Activated CD8-positive, alpha-beta memory T cell treated with anti-CD3 and anti-CD28 coated beads for 48 hours (primary cell): ENCODE measurements at places on chromosomes 12 and 14.

- DNase-seq, result no peak
These were observed 103.0 kb upstream of the RAP1B start for GRCh38 chr12:68507657-68508056.

- no peak for DNase-seq
These were observed 209.8 kb downstream of the BCL11B start for GRCh38 chr14:99062216-99062615.

DNA sequence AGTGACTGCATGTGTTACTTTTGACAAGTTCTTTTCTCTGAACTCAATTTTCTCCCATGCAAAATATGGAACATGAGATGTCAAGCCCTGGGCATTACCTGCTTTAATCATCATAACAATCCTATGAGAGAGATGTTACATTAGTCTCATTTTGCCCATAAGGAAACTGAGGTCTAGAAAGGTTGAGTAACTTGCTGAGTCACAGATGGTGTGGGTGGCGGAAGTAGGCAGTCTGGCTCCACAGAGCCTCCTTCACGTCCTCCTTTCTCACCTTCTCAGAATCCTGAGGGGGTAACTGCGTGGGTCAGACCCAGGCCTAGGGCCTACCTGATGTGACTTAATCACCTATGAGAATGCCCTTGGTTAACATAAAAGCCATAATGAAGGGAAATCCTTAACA lies 50.7 kb downstream of the TMTC1 start:
- DNase-seq, result no peak

DNA sequence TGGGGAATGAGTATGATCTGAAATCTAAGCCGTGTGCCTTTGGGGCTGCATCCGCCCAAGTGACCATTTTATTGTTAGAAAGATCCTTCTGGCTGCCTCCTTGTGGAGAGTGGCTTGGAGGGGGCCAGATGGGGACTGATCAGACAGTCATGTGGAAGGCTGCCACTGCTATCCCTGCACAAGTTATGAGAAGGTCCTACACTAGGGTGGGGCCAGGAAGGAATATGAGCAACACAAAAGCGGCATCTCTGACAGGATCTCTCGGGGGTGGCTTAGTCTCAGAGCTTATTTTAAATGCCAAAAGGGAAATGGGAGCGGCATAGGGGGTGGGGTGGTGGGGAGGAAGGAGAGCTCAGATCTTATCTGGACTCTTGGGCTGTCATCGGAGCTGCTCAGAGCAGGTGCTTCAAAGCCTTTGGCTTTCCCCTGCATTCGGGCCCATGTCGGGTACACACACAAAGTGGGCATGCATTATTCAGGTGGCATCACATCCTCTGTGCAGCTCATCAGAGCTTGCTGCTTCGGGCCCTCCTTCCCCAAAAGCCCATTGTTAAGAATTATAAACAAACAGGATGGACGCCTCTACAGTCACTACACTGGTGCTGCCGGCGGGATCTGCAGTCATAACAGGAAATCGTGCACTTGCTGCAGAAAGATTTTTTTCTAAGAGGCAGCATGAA lies 805.4 kb downstream of the VRK1 start:
- DNase-seq, result no peak

GRCh38 chr14:95395098-95395737 lies 75.5 kb upstream of the CLMN start:
- no peak for DNase-seq

GRCh38 chr12:39102474-39103209 lies 197.3 kb upstream of the CPNE8 start:
- no peak for DNase-seq

GRCh38 chr12:52277486-52278245 lies 3.2 kb downstream of the KRT86 start:
- DNase-seq, result no peak
